ENCODE measurements at places on chromosomes 6 and 20. TPM values are rescaled to one million over a fixed set of nuclear protein-coding genes. Genes with fewer than 3 reads are reported as not detected.

GRCh38 chr6:4125933-4126864 lies 9.2 kb downstream of the ECI2 start:
- peak; percentile 91 for DNase-seq

GRCh38 chr6:134041093-134041492 lies 11.3 kb downstream of the SLC2A12 start:
- DNase-seq = peak; percentile 76

- no peak for DNase-seq
Measured at GRCh38 chr6:35023091-35024000, 117.8 kb downstream of the TCP11 start.

DNA sequence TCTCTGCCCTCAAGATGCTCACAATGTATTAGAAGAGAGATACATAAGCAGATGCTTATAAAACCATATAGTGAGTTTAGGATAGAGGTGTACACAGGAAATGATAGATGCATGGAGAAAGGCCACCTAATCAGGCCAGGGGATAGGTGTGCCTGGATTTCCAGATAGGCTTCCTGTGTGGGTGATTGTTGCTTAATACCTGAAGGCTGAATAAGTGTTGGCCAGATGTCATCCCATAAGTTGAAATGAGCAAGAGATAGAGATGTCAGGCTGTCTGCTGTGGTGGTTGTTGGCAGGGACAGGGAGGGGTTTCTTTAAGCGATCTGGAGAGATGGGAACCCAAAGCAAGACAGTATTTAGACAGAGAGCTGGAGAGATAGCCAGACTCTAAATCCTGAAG lies 109.8 kb upstream of the SGK1 start:
- DNase-seq = no peak

GRCh38 chr6:116676021-116676420 lies 5.0 kb upstream of the KPNA5 start:
- DNase-seq = no peak

- DNase-seq = peak; percentile 30
Measured at GRCh38 chr6:82924799-82925535, 140.7 kb downstream of the UBE3D start.

DNA sequence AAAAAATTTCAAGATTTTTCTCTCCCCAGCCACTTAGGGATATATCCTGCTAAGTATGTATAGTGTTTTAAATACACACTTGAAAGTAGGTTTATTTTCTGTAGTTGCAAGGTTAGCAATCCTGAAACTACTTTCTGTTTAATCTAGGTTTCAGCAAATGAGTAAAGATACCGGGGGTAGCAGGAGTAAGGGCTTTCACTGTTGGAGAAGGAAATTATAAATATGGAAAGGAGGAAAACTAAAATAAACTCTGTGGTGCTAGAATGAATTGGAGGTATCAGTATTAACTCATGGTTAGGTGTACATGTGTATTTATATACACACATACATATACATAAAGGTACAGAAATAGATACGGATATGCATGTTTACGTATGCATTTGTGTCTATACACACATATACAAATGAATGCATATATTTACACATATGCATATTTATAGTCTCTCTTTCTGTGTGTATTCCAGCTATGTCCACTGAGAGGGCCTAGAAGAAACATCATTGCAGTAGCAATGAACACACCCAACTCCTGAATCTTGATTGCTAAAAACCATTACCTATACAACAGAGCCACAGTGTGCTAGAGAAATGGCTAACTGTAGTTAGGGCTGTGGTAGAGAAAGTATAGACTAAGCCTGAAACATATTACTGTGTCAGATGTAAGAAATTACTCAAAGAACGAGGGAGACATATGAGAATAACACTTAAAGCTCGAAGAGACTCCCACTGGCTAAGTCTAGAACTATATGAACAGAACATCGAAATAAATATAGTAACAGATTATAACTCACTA lies 95.9 kb upstream of the EMILIN3 start:
- no peak for DNase-seq

DNA sequence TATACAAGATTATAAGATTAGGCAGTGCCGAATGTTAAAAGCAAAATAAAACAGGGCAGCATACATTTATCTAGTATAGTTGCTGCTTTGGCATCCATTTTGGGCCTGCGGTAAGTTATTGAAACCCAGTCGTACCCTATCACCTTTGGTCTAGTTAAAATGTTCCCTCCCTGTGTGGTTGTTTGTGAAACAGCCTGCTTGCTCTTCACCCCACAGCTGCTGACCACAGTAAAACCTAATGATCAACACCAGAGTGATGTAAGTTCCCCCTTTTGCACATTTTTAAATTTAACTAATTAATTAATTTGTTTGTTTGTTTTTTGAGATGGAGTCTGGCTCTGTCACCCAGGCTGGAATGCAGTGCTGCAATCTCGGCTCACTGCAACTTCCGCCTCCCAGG lies 50.3 kb upstream of the TXNDC5 start:
- no peak for DNase-seq

- DNase-seq = no peak
Measured at GRCh38 chr6:52409499-52409898, 10.6 kb upstream of the EFHC1 start.

DNA sequence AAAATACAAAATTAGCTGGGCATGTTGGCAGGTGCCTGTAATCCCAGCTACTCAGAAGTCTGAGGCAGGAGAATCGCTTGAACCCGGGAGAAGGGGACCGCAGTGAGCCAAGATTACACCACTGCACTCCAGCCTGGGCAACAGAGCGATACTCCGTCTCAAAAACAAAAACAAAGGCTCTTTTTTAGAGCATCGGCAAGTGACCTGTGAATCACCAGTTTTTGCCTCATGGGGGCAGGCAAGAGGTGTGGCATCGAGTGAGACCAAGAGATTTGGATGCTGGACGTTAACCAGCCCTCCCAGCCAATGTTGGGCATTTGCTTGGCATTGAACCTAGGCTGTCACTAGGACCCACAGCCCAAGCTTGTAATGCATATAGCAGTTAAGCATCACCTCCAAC lies 14.6 kb upstream of the CDK5RAP1 start:
- DNase-seq = peak; percentile 70

GRCh38 chr6:34174846-34175399 lies 29.0 kb upstream of the GRM4 start:
- DNase-seq = no peak

DNA sequence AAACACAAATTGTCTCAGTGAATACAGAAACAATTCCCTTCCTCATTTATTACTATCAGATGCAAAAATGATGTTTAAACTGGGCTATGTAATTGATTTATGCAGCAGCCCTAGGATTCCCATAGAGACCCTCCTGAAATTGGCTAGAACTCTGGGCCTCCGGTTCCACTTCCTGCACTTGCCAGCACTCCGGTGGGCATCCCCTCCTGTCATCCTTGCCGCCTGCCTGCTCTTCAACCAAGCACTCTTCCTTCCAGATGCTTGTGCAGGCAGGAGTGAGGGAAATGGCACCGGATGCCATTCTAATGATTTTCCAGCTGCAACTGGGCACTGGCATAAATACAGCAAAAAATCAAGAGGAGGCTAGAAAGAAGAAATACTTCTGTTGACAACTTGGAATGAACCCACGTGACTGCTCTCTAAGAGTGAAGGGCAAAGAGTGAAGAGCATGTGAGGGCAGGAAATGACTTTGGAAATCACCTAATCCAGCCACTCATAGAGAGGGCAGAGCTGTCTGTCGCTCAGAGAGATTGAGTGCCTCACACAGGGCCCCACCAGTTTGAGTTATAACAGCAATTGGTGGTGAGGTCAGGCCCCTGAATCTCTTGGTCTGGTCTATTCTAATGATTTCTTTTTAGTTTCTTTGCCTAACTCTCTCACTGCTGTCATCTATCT lies 3.7 kb upstream of the NEDD9 start:
- no peak for DNase-seq

DNA sequence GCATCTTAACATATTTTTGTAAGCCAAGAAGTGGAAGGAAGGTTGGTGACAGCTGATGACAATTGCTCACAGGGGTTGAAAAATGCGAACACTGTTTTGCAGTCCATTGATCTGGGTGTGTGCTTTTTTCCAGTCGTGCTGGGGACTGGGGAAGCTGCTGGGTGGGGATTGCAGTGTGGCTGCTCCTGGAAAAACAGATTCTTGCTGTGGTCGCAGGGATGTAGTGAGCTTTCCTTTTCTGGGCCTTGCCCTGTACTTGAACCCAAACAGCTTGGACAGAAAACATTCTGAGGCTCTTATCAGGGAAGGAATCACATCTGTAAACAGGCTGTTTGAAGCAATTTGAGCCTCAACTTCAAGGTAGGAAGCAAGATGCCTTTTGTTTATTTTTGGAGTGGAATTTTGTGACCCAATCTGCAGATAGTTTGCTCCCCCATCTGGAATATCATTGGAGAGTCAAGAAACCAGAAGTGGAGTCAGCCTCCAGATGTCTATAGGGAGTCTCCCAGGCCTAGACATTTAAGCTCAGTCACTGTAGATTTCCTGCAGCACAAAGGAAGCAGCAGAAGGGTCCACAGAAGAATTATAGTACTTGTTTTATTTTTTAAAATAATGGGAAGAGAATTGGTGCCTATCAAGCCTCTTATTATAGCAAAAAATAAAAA lies 279.2 kb upstream of the FERMT1 start:
- peak; percentile 18 for DNase-seq

- no peak for DNase-seq
Measured at GRCh38 chr6:11258260-11259237, 26.1 kb upstream of the NEDD9 start.

Gene ACTL10
- total RNA-seq = 2.0 TPM

Gene OR2B6
- total RNA-seq = 0.17 TPM

Gene WFDC10B
- total RNA-seq = not detected

Gene NECAB3
- total RNA-seq = 20.5 TPM

Gene TNXB
- total RNA-seq = 63.9 TPM

Gene HMGCLL1
- 0.51 TPM for total RNA-seq
